ENCODE measurements at places on chromosomes 5 and 9.

- no peak for DNase-seq
These were observed 86.4 kb downstream of the ARRDC3 start for GRCh38 chr5:91296674-91297143.

DNA sequence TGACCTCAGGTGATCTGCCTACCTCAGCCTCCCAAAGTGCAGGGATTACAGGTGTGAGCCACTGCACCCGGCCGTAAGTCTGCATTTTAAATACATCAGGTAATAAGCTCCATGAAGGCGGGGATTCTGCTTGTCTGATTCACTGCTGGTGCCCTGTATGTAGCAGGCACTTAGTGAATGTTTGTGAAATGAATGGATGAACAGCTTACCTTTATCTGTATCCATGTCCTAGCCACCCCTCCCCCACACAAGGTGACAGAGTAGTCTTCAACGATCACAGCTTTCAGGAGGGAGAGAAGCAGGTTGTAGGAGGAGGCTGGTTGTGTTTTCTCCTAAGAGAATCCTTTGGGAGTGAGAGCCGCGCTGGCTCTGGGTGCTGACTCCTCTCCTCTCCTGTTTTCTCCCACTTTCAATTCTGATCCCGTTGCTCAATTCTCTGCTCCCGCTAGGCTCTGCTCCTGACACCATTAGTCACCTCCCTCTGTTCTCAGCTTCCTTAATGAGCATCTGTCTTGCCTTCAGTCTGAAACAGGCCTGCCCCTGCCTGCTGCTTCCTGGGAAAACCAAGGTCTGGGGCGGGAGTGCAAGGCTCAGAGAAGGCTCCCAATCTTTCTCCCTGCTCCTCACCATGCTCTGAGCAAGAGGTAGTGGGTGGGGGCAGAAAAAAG lies 88.8 kb upstream of the CTNNA1 start:
- DNase-seq: no peak

DNA sequence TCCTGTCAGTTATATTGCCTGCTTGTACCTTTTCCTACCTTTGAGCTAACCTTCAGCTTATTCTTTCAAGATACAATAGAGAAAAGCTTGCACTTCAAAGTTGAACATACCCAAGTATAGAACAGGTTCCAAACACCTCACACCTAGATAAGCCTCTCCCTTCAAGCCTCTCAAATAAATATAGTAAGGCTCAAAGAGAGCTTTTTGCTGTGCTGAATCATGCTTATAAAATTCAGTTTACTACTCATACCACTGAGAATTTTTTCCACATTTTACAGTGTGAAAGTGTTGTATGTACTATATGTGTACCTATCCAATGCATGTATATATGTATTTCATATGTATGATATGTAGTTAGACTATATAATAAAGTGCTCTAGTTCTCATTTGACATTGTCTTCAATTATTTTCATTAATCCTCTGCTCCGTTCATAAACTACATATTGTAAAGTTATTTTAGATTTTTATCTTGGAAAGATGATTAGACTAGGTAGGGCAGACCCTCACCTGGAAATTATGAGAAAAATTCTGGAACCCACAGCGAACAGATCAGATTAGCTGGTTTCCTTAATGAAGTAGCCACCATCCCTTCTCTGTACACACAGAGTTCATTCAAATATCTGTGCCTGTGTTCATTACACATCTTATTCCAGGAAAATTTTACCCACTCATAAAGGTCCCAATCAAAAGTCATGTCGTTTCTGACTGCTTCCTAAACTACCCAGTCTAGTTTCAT lies 149.2 kb upstream of the RGMB start:
- DNase-seq: no peak

GRCh38 chr9:75000835-75001234 lies 27.3 kb downstream of the CARNMT1 start:
- DNase-seq: no peak

- DNase-seq: no peak
These were observed 167.1 kb upstream of the PHYKPL start for GRCh38 chr5:178399701-178400095.

- DNase-seq: no peak
These were observed 4.0 kb downstream of the LTC4S start for GRCh38 chr5:179797741-179798140.

- no peak for DNase-seq
These were observed 57.0 kb downstream of the PFDN1 start for GRCh38 chr5:140245926-140246325.

DNA sequence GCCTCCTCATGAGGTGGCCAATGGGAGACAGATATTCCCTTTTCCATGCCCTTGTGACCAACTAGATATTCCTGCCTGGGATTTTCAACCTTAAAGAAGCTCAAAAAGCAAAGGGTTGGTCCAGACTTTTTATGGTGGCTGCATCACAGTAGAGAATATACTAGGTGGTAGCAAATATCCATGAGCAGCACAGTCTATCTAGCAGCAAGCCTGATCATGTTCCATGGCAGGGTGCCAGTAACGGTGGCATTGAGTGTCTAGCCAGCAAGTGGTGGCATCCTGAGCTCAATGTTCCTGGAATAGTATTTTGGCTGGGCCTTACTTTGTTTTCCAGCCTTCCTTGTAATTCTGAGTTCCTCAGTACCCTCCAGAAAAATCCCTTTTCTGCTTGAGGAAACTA lies 25.8 kb downstream of the CDC25C start:
- DNase-seq: no peak

DNA sequence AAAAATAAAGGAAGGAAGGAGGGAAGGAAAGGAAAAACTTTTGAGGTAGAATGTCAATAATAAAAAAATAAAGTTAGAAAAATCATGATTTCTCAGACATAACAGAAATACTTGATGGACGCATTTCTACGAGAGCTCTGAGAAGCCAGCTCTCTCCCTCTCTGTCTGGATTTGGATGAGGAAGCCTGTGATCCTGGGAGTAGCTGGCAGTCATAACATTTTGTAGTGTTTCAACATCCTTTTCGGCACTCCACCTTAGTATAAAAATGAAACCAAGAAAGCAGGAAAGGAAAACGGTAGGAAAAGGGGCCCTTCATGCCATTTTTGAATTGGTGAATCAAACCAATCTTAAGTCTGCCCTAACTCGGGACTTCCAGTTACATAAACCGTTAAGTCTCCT lies 321.3 kb downstream of the EPB41L4A start:
- DNase-seq: no peak

DNA sequence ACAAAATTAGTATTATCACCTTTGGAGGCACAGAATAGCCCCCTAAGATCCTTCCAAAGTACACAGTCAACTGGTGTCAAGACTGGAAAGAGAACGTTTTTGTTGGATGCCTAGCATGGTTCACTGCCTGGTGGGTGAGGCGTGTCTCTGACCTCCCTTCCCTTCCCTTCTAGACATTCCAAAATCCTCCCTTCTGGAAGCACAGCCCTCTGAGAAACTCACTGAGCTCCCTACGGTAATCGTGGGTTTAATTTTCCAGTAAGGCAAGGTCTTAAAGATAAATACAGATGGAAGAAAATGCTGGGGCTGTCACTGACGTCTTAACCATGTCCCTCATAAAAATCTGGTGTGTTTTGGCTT lies 138.8 kb downstream of the LIFR start:
- no peak for DNase-seq

DNA sequence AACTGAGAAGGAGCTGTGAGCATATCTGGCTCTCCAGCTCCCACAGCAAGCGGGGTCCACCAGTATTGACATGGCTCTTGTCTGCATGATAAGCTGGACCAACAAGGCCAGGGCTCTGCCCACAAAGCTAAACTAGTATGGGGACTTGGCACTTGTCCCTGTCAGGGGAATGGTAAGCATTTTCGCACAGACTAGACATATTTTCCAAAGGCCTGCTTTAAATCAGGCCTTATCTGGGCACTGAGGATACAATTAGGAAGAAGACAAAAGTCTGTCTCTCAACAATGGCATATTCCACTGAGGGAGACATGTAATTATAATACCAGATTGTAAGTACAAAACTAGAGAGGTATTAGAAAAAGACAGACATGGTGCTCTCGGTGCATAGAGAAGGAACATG lies 32.1 kb downstream of the CSF2 start:
- DNase-seq: no peak

DNA sequence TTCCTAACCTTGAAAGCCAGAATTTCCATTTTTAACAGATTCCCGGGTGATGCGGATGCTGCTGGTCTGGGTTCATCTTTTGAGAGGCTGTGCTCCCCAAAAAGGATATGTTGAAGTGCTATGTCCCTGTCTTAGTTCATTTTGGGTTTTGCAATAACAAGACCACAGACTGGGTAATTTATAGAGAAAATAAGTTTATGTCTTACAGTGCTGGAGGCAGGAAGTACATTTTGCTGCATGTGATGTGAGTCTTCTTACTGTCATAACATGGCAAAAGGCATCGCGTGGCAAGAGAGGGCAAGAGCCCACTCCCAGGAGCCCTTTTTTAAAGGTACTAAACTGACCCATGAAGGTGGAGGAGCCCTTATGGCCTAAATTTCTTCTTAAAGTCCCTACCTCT lies 114.1 kb downstream of the DAPK1 start:
- no peak for DNase-seq

GRCh38 chr5:44952376-44952775 lies 143.6 kb downstream of the MRPS30 start:
- DNase-seq: no peak

GRCh38 chr5:17216176-17216973 lies 1.1 kb upstream of the BASP1 start:
- DNase-seq: peak; percentile 22

- no peak for DNase-seq
These were observed 27.4 kb upstream of the RFX3 start for GRCh38 chr9:3553076-3553765.

DNA sequence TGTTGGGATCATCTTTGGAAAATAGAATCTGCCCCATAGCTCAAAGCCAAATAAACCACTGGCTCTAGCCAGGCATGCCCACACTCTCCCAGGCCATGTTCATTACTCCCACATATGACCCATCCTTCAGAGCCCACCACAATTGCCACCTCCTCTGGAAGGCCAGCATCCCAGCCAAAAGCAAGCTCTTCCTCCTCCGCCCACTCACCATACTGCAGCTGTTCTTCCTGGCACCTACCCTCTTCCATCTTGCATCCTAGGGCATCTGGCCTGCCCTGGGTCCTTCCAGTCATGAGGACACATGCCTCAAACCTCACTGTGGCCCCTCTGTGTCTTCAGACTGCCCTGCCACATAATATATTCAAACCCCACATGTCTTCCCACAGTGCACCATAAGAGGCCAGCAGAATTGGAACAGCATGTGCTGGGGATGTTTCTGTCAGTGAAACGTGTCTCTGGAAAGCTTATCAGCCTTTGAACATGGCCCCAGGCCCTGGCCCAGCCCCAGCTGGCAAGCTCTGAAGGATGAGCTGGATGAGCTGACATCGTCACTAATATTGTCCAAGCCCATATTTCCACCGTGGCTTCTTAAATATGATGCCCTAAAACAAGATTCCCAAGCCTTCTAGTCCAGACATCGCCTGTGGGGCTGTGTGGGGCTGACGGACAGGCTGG lies 230.8 kb downstream of the AGTPBP1 start:
- DNase-seq: no peak

DNA sequence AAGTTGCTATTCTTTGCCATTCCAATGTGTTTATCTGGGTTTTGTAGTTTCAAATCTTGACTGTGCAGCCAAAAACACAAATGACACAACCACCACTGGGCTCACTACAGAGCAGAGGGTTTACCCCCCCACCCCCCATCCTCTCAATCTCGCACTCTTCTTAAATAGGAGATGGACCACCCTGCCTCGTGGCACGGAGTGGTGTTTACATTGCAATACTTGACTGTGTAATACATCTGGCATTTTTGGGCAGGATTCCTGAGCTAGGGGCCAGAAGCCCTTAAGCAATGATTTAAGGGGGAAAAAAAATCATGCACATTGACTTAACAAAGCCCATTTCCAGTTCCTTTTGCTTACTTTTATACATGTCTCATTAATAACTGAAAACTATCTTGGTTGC lies 19.0 kb downstream of the PTCH1 start:
- no peak for DNase-seq

- no peak for DNase-seq
These were observed 165.3 kb downstream of the TMEM167A start for GRCh38 chr5:82911910-82912309.

DNA sequence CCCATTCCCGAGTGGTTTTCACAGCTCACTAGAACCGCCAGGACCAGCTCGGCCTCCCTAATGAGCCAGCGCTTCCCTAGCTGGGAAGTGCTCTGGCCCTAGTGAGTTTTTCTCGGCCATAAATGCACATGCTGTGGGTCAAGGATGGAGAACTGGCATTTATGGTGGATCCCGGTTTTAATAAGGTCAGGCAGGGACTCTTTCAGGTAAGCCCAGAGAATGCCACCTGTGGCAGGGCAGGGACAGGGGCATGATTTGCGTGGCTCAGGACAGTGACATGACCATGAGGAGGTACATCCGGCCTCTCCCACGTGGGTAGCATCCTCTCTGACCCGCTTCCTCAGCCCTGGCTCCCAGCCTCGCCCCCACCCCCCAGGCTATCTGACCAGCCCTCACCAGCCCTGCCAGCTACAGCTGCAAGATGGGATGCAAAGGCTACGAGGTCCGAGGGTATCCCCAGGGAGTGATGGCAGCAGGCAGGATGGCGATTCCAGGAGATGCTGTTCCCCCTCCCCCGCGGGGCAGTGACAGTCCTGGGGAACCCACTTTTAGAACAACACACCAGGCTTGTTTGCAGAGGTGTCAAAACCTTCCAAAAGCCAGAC lies 60.3 kb upstream of the ADAMTS2 start:
- no peak for DNase-seq

GRCh38 chr5:134540747-134541733 lies 15.6 kb downstream of the JADE2 start:
- no peak for DNase-seq

GRCh38 chr5:62030326-62030725 lies 275.7 kb upstream of the KIF2A start:
- no peak for DNase-seq

DNA sequence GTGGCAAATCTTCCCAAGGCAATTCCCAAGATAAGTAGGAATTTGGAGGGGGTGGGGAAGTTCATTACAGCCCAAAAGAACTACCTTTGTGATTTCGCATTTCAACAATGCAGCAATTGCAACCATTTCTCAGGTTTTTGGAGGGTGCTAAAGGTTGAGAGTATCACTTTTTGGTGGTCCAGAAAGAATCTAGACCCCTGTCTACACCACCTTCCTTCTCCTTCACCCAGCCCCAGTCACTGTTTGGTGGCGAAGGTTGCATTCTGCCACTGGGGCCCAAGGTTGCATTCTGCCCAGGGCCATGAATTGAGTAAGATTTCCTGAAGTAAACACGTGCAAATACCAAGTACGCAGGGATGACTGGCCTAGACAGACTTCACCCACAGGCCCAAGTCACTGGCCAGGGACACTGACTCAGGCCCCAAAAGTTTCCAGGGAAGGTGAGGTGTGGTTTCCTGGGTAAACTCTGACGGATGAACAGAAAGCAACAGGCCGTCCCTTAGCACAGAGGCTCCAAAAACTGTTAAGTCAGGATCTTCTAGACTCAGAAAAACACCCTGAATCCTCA lies 5.7 kb downstream of the PDE6A start:
- DNase-seq: no peak
